Hippocampal formation (tissue), 2 donors: ENCODE measurements at places on chromosomes 4 and X.

DNA sequence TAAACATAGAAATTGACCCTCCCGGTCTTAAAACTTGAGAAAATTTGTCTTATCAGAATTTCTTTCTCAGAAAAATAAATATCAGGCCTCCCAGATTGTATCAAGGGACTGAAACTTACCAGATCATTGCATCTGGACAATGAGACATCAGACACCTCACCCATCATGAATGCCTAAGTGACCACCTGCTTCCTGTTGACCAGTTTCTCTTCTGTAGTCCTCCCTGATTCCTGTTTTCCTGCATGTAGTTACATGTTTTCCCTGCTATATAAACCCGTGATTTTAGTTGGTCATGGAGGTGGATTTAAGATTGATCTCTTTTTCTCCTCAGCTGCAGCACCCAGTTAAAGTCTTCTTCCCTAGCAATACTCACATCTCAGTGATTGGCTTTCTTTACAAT lies 548.1 kb downstream of the PPP4R3C start:
- no peak for DNase-seq

- DNase-seq = no peak
These were observed 41.3 kb downstream of the KIF4A start for GRCh38 chrX:70331161-70331560.

GRCh38 chr4:8157944-8158709 lies 486 bp downstream of the ABLIM2 start:
- no peak for DNase-seq

DNA sequence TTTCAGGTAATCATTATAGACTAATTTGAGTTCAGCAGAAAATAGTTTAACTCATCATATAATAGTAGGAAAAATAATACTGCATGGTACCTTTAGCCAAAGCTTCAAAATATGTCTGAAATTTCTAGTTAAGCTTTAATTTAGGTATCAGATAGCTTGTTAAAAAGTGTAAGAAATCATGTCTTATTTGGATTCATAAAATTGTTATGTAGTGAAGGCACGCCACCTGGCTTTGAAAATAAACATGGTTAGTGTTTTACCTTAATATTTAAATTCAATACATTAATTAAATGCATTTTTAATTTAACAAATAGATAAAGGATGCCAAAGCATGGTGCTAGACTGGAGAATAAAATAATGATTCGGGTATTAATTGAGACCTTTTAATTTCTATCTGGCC lies 211.4 kb downstream of the FSTL5 start:
- DNase-seq = no peak

- no peak for DNase-seq
These were observed 66.2 kb downstream of the IL15 start for GRCh38 chr4:141702472-141703182.

- DNase-seq = no peak
These were observed 659.4 kb upstream of the NR3C2 start for GRCh38 chr4:149101649-149102048.

DNA sequence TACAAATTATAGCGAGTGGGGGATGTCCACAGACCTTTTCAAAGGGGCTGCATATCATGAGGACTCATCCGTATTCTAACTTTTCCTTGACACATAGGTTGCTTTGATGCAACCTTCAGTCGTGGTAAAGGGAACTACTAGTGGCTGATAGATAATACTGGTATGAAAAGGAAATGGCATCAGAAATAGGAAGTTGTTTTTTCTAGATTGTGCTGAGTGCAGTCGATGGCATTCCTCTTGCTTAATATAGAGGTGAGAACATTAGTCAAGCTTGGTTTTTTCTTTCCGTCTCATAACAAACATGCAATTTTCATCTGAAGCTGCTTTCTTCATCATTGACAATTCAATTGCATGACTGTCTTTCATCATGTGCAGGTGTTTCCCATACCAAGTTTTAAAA lies 16.6 kb downstream of the ENPEP start:
- no peak for DNase-seq

GRCh38 chr4:146095860-146096259 lies 79.7 kb upstream of the LSM6 start:
- DNase-seq = no peak
